ENCODE measurements at places on chromosomes 1 and 21.

- no peak for DNase-seq
These were observed 10.4 kb upstream of the PPT1 start for GRCh38 chr1:40107290-40107959.

DNA sequence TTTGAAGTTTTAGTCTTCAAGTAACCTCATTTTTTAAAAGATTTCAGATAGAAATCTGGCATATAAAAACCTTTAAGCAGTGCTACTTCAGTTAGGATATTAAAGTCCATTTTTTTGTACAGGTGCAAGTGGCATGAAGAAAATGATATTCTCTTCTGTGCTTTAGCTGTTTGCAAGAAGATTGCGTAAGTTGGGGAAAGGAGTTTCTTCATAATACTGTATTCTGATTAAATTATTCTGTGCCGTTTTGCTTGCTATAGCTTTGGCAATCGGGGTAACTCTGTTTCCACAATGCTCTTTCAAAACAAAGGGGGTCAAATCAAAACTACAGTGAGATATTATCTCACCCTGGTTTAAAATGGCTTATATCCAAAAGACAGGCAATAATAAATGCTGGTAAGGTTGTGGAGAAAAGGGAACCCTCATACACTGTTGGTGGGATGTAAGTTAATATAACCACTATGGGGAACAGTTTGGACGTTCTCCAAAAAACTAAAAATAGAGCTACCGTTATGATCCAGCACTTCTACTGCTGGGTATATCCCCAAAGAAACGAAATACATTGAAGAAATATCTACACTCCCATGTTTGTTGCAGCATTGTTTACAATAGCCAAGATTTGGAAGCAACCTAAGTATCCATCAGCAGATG lies 27.1 kb downstream of the MAEL start:
- no peak for DNase-seq

- DNase-seq = no peak
These were observed 46.2 kb downstream of the SH3GLB1 start for GRCh38 chr1:86750530-86750929.

DNA sequence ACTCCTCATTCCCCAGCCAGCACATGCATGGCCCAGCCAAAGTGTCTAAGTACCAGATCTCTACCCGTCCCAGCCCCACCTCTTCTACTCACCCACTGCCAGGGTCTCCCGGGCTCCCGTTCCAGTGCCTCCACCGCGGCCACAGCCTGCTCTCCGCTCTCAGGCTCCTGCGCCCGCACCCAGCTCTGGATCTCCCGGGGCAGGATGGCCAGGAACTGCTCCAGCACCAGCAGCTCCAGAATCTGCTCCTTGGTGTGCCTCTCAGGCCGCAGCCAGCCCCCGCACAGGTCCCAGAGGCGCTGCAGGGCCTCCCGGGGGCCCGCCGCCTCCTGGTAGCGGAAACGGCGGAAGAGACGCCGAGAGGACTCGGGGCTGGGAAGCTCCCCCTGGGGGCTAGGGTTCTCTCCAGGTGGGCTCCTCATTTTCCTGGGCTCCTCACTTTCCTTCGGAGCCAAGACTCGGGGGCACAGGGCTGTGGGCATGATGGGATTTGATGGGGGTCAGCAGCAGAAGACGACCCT lies 2.5 kb downstream of the ZNF496 start:
- no peak for DNase-seq

DNA sequence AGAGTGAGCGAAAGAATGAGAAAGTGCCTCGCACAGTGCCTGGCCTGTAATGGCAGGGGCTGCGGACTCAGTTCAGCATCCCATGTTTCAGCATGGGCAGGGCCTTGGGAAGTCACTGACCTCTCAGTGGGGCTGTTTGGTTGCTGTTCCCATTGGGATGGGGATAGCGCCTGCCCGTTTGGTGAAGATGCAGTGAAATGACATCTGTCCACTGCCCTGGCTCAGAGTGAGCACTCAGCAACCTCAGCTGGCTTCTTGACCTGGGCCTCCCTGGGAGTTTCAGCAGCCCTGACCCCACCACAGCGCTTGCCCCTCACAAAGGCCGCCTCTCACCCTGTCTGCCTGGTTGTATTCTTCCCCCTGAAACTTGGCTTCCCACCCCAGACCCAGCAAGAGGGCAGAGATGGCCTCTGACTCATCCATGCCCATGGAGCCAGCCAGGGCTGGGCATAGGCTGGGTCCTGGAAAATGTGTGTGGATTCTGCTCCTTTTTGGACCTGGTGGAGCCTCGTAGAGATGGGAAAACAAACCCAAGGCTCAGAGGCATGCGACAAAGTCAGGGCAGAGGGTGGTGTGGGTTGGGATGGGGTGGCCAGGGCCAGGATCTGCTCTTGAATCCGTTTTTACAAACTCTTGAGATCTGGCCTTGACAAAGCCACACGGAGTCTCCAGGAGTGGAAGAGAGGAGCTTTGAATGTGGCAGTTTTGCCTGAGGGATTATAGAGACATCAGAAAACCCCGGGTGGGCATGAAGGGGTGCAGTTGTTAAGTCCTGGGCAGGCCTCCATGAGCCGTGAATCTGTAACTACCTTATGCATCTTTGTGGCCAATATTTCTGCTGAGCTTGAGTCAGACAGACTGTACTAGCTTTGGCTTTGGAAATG lies 1.2 kb downstream of the XKR8 start:
- DNase-seq = no peak

- no peak for DNase-seq
These were observed 92.9 kb upstream of the SOD1 start for GRCh38 chr21:31566611-31567010.

DNA sequence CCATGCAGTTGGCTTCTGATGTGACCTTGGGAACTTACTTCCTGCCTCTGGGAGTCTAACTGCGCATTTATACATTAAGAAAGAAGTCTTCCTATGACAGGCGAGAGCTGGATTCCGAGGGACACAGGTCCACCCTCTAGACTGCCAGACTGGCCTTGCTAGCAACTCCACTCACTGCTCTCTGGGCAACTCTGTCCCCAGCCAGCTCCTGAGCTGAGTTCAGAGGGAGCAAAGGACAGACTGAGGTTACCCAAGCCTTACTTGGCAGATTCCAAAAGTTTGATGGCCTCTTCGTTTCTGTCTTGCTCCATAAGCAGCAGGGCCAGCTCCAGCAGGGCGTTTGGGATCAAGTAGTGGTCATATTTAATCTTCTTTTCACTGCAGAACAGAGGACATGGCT lies 41.8 kb downstream of the TTC39A start:
- DNase-seq = no peak

DNA sequence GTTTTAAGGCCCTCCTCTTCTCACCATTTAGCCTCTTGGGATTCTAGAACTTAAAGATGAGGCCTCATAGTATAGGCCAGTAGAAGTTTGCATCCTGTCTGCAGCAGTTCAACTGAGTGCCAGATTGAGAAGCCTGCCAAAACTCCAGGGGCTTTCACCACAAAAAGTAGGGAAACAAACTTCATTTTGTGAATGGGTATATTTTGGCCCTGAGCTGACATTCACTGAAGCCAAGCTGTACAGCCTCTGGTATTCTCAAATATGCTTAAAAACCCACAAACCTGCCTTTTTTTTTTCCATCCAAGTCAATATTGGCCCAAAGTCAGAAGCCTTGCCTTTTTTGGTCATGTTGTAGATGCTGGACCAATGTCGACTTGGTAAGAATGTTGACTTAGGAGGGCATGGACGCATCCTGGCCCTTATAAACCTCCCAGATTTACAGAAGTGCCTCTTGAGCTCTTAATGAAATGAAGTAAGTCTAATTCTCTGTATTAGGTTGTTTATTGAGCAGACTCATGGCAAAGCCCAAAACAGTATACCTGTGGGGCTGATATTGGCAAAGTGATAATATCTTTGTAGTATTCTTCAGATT lies 337.5 kb downstream of the CHRM3 start:
- DNase-seq = no peak

- peak; percentile 23 for DNase-seq
These were observed 688.9 kb upstream of the ADGRL2 start for GRCh38 chr1:81111818-81112217.

DNA sequence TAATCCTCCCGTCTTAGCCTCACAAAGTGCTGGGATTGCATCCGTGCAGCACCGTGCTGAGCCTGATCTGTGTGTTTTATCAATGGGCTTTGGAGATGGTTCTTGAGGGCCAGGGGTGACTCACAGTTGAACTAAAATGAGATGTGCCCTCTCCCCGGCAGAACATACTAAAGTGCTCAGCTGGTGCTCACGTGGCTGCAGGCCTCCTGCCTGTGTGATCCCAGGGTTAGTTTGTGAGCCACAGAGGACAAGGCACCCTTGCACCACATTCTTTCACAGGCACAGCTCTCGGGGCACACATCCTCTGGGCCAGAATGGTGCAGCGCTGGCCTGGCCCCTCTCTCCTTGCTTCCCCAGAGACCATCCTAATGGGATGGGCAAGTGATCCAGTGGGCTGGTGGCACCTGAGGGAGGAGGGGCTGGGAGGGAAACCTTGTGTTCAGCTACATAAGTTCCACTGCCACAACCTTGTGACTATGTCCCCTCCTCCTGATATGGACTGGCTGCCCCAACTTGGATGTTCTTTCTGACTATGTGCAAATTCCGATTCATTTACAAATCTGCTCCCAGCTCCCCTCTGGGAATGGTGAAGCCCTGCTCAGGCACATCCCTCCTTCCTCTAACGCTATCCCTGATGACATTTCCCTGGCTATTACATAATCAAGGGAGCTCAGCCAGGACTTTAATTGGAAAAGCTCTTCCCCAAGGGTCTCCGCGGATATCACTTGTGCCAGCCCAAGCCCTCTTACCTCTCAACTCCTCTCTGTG lies 197.0 kb upstream of the EDN2 start:
- no peak for DNase-seq

- DNase-seq = no peak
These were observed 345.9 kb downstream of the FAM72C start for GRCh38 chr1:143625886-143626285.

DNA sequence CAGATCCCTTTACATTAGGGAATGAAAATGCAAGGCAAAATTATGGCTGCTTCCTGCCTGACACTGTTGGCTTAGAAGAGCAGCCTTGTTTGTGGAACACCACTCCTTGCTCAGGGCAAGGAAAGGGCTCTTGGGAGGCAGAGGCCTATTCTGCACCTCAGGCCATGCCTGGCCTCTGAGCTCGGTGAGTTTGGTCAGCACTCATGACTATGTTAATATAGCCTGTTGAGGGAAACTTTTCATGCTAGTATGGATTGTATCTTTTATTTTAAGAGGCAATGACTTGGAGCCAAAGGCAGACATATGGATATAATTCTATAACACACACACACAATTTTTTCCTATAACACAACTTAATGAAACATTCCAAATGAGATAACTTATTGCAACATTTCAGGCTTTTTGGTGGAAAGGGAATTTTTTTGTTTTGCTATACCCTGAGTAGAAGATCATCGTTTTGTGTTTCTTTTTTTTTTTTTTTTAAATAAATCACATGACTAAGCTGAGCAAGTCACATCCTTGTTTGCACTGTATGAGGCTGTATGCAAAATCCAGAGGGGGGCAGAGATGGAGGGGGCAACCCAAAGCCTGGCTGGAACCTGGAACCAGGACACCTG lies 5.6 kb upstream of the YRDC start:
- DNase-seq = no peak

DNA sequence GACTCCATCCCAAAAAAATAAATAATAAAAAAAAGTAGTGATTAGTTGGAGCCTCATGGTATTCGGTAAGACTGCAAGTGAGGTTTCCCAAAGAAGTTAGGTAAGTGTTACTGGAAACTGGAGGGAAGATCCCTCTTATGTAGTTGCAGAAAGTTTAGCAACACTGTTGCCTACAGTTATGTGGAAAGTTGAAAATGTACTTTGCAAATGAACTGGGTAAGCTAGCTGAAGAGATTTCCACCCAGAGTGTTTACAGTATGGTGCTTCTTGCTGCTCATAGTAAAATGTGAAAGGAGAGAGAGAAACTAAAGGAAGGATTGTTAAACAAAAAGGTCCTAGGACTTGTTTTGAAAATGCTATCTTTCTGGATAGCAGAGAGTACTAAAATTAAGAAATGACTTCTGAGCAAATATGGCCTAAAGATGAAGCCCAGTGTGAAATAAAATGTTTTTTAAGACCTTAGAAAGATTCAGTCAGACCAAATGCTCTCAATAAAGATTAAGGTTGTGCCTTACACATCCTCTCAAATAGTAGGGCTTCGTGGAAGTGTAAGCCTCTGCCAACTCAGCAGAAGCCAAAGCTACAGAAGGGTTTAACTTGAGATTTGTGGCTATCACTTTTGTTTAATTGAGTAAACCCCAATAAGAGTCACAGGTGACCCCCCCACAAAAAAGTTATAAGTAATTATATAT lies 31.5 kb downstream of the RPS6KC1 start:
- DNase-seq = no peak

DNA sequence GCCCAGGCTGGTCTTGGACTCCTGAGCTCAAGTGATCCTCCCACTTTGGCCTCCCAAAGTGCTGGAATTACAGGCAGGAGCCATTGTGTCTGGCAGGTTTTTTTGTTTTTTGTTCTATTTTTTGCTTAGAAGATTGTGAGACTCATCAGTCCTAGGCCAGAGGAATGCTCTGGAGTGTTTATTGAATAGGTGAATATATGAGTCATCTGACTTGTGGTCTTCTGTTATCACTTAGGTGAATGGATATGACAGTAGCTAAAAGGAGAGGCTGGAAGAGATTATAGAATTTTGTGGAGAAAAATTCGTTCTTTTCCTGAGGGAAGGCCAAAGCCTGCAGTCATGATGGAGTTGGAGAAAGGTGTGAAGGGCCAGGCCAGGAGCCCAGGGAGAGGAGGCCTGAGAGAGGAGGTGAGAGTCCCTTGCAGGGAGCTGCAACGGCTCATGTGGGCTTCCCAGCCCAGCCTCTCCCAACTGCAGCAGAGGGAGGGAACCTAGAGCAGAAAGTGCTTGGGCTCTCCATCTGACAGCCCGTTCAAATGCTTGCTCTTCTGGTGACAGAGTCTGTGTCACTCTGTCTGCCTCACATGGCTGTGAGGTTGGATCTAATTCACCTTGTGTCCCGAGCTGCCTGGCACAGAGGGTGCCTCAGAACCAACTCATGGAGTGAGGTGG lies 31.6 kb upstream of the ACOT11 start:
- no peak for DNase-seq

- DNase-seq = no peak
These were observed 11.6 kb downstream of the PEF1 start for GRCh38 chr1:31633117-31633516.

DNA sequence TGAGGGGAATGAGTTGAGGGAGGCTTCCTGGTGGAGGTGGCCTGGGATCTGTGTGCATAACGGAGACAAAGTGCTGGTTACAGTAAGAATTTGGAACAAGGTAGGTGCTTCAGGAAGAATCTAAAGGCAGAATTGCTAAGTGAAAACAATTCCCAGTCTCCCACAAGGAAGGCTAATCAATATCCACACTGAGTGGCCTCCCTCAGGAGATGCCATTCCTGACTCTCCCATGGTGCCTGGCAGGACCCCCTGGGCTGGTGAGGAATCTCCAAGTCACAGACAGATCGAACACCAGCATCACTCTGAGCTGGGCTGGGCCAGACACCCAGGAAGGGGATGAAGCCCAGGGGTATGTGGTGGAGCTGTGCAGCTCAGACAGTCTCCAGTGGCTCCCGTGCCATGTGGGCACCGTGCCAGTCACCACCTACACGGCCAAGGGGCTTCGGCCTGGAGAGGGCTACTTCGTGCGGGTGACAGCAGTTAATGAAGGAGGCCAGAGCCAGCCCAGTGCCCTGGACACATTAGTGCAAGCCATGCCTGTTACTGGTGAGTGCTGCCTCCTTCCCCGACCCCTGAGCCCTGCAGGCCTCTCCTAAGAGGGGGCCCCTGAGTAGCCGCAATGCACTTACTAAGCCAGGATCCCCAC lies 30.7 kb downstream of the IGFN1 start:
- no peak for DNase-seq

- DNase-seq = no peak
These were observed 7.8 kb downstream of the F11R start for GRCh38 chr1:161013131-161013487.

GRCh38 chr1:234431255-234431654 lies 47.7 kb downstream of the TARBP1 start:
- no peak for DNase-seq

- DNase-seq = peak; percentile 83
These were observed 110.5 kb downstream of the CNIH3 start for GRCh38 chr1:224726441-224727182.

All from non-pigmented ciliary epithelial cell (primary cell).